ENCODE measurements at places on chromosomes 3 and 15.

- no peak for DNase-seq
Measured at GRCh38 chr3:156443079-156443478, 111.8 kb downstream of the SSR3 start.

DNA sequence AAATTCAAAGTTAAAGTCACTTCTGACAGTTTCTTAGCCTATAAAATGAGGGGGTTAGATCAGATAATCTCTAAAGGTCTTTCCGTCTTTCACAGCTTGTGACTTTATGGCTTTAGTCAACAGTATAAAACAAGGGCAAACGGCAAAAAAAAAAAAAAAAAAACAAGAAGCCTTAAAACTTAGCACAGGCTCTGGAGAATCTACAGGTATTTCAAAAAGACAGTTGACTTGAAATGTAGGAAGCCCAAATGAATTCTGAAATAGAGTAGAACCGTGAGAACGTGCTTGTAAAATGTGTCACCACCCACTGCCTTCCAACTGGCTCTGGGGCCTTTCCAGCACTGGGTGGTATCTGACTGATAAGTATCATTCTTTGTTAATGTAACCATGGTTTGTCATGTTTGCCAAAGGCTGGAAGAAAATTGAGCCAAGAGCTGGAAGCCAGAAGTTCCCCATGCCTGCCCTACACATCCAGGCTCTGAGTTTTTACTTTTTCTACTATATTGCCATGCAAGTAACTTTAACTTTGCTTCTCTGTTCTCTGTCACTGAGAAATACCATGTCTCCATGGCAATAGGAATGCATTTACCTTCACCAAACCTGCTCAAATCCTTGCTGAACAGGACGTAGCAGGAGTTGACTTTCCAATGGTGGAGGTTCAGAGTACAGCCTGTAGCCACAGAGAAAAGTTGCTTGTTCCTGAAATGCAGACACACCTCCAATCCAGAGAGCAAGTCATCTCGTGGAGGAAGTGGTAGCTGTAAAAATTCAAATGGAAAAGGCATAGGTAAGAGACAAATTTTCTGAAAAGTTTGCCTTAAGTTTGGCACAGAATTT, 35.8 kb upstream of the THSD4 start:
- DNase-seq = no peak

- peak; percentile 19 for DNase-seq
Measured at GRCh38 chr15:67822537-67823313, 2.6 kb upstream of the SKOR1 start.

- no peak for DNase-seq
Measured at GRCh38 chr3:112930771-112931170, 44.1 kb downstream of the CD200R1 start.

- no peak for DNase-seq
Measured at GRCh38 chr15:86677278-86677677, 597.6 kb downstream of the AGBL1 start.

Data from NCI-H774 (cell line).